ENCODE measurements at places on chromosomes 4 and X.

DNA sequence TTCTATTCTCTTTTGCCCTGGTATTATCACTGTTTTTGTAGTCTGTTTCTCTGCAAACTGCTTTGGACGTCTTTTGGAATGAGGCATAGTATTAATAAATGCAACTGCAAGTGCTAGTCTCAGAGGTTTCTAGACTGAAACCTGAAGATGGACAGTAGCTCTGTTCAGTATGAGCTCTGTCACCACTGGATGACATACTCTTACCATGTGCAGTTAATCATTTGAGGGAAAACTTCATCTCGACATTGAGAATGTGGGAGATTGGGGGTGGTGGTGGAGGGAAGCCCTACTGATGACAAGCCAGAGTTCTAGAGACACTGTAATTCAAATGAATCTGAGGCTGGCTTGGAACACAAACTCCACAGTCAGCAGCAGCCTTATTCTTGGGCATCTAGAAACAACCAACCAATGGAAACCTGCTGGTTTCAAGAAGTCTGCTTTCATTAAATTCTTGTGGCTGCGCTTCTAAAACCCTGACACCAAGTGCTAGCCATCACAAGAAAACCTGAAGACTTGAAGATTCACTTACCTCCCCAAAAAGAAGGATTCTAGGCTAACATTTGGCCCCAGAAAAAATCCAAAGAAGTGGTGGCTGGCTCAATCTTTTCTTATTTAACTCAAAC is 161.7 kb downstream of the RASL11B start:
- no peak for DNase-seq

GRCh38 chrX:152915541-152916241 is 17.8 kb downstream of the ZNF185 start:
- DNase-seq: peak; percentile 24

DNA sequence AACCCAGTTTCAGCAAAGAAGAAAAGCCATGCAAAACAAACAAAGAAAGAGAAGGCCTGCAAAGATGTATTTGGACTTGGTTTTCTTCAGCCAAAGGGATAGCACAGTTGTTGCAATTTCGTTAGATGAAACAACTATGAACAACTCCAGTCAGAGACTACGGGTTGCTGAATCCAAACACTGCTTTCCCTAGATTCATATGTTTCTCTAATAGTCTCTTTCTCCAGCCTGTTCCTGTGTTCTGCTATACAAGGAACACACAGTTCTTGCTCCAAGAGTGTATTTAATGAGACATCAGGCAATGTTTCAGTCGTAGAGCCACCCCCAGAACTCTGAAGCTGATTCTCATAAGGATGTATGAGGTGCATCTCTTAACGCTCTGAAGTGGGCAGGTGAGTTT is 162.5 kb upstream of the TBL1X start:
- no peak for DNase-seq

DNA sequence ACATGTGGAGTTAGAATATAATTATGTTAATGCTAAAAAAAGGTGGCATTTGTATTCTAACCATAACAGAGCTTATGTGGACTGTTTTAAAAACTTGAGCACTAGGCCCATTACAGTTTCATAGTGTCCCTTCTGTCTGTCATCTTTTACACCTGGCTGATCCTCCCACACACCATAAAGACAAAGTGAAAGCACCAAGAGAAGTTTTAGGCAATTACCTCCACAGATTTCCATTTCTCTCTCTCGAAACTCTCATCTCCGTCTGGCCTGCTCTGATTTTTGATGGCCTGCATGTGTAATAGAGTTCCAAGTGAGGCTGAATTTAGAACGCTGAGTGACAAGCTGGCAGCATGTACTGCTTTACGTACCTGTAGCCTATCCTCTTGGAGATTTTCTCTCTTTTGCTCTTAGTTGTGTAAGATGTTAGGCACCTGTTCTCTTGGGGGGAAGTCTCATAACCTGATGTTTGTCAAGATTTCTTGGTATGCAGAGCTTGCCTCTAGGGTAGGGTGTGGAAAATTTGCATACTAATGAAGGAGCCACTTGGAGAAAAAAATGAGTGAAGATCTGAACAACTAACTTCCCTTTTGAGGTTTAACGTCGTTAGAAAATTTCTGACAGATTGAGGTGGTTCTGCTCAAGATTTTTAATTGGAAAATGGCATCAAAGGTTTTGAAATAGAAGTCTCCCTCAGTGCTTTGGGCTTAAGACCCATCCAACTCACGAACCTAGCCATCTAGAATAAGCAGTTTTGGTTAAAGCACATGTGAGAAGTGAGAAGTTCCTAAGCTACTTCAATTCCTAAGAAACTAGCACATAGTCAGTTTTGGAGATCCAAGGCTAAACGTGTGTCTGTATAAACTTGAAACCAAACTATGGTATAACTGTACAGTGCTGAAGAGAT is 57.6 kb upstream of the RAP1GDS1 start:
- DNase-seq: no peak

DNA sequence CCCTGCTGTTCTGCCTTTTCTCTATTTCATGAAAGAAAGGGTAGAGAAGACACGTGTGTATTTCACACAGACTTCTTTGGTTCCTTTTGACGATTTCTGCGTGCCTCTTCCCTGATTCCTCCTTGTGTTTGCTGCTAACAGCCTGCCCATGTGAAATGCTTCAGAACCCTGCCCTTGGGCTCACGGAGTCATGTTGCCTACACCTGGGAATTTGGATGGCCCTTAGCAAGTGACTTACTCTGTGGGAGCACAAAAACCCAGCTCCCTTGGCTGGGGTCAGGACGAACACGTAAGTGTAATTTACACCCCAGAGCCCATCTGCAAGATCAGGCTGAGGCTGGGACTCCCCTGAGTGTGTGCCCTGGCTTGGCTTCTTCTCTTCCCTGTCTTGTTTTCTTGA is 220.3 kb upstream of the BCOR start:
- DNase-seq: no peak

- no peak for DNase-seq
Observed at GRCh38 chr4:64399313-64400109, 9.7 kb downstream of the TECRL start.

DNA sequence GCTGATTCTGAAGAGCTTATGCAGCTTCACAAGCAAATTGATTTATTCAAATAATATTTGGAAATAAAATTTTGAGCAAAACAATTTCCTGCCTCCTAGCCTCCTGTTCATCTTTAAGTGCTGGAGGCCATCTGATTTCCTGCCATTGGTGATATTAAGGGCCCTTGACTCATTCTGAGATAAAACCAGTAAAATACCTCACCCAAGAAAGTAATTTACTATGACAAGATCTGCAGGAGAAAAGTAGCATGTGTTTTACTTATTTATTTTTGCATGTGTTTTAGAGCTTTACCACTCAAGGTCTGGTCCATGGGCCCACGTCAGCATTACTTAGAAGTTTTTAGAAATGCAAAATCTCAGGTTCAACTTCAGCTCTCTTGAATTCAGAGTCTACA is 67.7 kb downstream of the DCLK2 start:
- DNase-seq: no peak

DNA sequence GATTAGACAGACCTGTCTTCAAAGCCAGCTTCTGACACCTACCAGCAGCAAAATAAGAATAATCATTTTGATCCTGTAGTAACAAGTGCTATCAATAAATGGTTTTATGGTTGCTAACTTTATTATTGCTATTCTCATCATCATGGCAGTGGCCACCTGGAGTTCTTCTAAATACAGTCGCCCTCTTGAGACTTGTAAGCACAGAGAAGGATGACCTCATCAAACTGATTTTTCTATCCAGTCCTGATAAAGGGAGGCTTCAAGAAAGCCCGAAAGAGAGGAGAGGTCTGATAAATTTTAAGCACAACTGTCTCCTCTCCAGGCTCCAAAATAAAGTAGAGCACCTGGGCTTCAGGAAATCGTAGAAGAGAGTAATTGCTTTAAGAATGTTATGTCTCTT is 286.4 kb downstream of the USP46 start:
- no peak for DNase-seq

- DNase-seq: no peak
Observed at GRCh38 chr4:175109933-175110332, 191.8 kb downstream of the ADAM29 start.

DNA sequence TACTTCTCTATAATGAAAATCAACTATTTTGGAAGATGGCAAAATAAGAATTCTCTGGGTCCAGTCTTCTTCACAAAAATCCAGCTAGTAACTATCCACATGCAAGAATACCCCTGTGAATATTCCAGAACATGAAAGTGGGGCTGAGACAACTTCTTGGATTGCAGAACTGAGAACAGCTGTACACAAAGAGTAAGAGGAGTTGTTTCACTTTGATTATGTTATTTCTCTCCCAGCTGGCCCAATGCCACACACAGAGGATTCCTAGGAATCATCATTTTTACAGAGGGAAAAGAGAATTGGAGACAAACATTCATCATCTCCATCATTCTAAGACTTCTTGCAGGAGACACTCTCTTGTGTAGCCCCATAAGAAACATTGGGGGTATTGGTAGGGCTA is 782.2 kb upstream of the LCORL start:
- DNase-seq: no peak

DNA sequence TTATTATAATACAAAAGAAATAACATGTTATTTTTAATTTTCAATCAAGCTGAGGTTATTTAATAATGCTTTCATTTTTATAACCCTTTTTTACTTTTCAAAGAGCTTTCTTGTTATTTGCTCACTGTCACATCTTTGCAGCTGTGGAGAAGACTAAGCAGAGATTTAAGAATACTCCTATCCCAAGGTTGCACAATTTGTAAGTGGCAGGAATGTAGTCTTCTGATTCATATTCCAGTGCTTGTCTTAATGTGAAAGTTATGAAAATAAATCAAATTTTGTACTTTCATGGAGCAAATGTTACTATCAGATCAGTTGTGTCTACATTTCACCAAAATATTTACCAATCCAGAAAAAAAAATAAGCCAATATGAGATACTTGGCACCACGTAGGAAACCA is 86.6 kb downstream of the DDIT4L start:
- no peak for DNase-seq

- no peak for DNase-seq
Observed at GRCh38 chrX:41490446-41490845, 43.3 kb downstream of the NYX start.

GRCh38 chr4:169144061-169144600 is 126.6 kb downstream of the SH3RF1 start:
- DNase-seq: no peak

- peak; percentile 39 for DNase-seq
Observed at GRCh38 chr4:94452476-94453371, 982 bp downstream of the PDLIM5 start.

- DNase-seq: no peak
Observed at GRCh38 chrX:57906790-57907189, 3.5 kb downstream of the ZXDA start.

GRCh38 chr4:123783921-123784320 is 387.3 kb downstream of the SPRY1 start:
- DNase-seq: no peak

- DNase-seq: no peak
Observed at GRCh38 chr4:144732584-144733428, 86.8 kb downstream of the HHIP start.

- no peak for DNase-seq
Observed at GRCh38 chr4:5952975-5953951, 60.4 kb upstream of the CRMP1 start.

DNA sequence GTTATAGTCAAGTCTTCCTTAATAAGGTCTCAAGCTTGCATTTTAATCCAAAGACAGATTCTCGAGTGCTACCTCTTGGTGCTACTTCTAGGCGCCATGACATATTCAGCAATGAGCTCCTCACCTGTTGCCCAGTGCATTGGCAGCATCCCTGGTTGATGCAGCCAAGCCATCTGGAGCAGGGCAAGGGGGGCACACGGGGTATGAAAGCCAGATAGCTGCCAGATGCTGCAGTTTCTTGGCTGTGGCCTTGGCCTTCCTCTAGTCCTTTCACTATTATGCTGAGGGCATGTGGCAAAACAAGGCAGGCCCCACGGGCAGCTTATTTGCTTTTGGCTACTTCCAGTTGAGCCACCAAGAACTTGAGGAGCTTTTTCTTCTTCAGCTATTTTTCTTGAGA is 168.6 kb upstream of the PGRMC2 start:
- DNase-seq: no peak

All from activated naive CD4-positive, alpha-beta T cell treated with anti-CD3 and anti-CD28 coated beads, Interleukin-2, amount 10 ng/mL, durations not matched to agents 7 days and 5 days (primary cell).